ENCODE measurements at places on chromosomes 1 and 21. TPM values are rescaled to one million over a fixed set of nuclear protein-coding genes. Genes with fewer than 3 reads are reported as not detected.

- peak; percentile 71 for DNase-seq
Measured at GRCh38 chr1:12548973-12549459, 69.0 kb downstream of the DHRS3 start.

- peak; percentile 78 for DNase-seq
Measured at GRCh38 chr1:109509176-109510134, at the start of gene AMIGO1. Gene AMIGO1 (minus strand): TSS chr1:109509727. CDS start chr1:109508912, 815 bp downstream.

DNA sequence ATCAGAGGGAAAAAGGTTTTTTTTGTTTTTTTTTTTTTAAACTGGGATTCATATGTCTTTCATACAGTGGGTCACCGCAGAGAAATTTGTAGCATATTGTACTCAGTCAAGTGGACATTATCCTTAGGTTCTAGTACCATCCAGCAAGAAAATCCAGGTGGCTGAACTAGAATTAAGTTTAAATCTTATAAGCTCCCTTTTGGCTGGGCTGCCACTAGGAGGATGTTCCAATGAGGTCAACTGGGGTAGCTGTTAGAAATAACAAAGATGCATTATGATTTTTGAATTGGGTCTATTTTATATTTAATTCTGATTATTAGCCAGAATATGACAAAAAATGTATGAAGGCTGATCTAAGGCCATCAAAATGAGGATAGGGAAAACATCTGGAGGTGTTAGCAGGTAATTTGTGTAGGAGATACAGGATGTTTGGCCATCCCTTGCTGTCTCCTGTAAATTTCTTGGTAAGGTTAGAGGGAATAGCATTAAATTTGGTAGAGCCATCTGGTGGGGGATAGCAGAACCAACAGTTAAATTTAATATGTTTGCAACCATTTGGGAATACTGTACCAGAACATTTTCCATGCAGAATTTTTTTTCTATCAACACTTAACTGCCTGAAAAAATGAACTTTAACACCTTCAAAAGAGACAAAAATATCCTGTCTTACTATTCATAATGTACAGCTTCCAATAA is 568.5 kb upstream of the B3GALT2 start:
- no peak for DNase-seq

- DNase-seq: no peak
Measured at GRCh38 chr1:100422065-100422464, 69.8 kb downstream of the CDC14A start.

DNA sequence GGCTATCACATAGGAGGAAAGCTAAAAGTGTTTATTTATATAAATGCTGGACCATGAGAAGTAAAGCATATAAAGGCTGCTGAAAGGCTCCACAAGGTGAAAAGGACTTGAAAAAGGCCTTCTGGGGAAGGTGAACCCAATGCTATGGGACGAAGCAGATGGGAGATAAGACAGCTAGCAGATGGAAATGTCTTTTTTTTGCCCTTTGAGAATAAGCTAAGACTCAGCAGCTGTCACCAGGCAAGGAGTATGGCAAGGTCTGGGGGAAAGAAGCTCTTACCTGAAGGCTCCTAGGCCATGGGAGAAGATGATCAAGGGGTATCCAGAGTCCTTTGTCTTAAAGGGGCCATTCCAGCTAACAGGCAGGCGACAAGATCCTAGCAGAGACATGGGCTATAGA is 9.9 kb downstream of the PAFAH2 start:
- DNase-seq: no peak

GRCh38 chr1:231716879-231717278 is 90.3 kb downstream of the DISC1 start:
- DNase-seq: no peak

- DNase-seq: no peak
Measured at GRCh38 chr1:154198756-154199562, 7.1 kb upstream of the TPM3 start.

GRCh38 chr1:54270543-54270942 is 70.6 kb downstream of the MRPL37 start:
- no peak for DNase-seq

- DNase-seq: no peak
Measured at GRCh38 chr1:16720351-16721223, 19.7 kb upstream of the RNU1-4 start.

- DNase-seq: no peak
Measured at GRCh38 chr1:166365081-166365480, 198.3 kb upstream of the FAM78B start.

DNA sequence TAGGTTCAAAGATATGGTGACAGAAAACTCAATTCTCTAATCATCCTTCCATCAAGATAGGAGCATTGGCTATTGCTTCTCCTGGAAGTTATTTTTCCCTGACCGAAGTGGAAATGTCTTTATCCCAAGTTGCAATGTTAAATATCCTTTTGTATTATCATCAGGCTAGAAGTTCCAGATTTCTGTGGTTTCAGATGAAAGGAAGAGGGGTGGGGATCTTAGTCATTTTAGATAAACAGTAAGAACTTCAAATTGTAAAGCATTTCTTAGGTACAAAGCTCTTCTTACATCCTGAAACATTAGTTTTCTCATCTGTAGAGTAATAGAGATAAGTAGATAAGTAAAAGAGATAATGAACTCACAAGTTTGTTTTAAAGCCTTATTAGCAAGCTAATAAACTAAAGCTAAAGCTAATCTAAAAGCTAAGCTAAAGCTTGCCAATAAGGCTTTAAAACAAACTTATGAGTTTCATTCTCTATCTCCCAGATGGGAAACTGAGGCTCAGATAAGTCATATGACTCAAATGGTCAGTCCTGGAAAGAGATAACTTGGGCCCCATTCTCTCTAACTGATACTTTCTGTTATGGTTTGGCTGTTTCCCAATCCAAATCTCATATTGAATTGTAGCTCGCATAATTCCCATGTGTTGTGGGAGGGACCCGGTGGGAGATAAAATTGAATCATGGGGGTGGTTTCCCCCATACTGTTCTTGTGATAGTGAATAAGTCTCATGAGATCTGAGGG is 99.2 kb upstream of the KCNK2 start:
- no peak for DNase-seq

DNA sequence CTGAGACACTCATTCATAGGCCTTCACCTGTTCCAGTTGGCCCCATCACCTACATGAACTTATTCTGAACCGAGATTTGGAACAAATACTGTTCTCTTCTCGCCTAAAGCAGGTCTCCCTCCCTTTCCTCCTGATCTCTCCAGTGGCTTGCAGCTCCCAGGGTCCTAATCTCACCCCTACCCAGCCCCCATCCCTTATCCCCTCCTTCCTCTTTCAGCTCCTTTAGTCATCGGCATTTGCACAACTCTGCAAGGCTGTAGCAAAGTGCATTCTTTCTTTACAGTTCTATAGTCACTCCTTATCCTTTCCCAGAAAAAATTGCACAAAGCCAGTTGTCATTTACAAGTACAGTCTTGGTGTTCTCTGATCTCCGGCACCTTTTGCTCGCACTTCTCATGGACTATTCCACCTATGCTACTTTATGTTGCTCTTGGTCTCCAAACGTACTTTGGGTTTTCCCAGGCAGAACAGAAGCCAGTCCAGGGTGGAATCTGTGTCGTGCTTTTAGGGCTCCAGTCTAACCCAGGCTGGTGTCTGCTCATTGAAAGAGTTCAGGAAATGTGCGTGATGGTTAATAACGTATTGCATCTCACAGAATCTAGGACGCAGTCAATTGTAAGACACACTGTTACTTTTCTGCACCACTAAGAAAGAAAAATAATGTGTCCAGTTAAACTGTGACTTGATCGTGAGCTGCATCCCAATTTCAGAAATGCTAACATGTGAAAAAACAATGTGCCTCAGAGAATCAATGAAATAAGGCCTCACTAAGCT is 965 bp downstream of the ABCA4 start:
- DNase-seq: no peak

DNA sequence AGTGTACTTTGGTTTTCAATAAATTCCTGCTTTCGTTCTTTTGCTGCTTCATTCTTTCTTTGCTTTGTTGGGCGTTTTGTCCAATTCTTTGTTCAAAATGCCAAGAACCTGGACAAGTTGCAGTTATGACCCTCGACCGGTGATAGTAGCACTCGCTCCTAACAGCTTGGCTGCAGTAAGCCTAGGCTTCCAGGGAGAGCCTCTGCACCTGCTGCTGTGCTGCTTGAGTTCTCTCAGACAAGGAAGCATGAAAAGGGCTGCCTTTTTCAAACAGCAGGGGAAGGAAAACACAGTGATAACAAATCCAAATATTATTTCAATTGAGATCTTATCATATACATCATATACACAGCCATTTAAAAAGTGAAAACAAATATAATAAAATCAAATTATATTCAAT is 12.8 kb upstream of the RIPK4 start:
- DNase-seq: no peak

DNA sequence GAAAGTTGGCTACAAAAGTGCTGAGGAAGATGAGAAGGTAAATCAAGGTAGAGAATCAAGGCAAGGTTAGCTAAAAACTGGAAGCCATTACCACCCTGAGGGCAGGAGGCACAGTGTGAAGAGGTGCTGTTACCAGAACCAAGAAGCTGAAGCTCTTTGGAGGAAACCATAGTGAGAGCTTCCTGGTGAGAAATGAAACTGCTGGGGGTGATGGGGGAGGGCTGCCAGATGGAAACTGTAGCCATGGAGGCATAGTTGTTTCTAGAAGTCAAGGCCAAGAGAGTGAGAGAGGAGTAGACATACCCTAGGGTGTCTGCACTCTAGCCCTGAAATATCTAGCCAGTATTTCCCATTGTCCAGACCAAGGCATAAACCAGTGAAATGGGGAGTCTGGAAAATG is 28.7 kb downstream of the IFI44 start:
- no peak for DNase-seq

DNA sequence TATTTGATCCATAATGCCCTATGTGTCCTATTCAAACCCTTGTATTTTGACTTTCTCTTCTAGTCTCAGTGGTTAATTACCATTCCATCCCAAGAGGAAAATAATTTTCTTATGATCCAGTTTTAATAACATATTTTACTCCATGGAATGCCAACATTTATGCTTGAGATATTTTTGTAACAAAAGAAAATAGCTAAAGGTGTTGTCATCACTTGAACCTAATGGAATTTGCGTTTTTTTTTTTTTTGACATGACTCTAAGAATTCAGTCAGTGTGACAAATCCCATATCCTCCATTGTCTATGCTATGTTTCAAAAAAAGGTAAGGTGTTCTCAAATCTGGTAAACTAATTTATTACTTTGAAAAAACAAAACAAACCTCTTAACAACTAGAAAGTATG is 324.1 kb upstream of the ADAMTS5 start:
- no peak for DNase-seq

GRCh38 chr1:219041141-219041540 is 132.5 kb upstream of the LYPLAL1 start:
- no peak for DNase-seq

DNA sequence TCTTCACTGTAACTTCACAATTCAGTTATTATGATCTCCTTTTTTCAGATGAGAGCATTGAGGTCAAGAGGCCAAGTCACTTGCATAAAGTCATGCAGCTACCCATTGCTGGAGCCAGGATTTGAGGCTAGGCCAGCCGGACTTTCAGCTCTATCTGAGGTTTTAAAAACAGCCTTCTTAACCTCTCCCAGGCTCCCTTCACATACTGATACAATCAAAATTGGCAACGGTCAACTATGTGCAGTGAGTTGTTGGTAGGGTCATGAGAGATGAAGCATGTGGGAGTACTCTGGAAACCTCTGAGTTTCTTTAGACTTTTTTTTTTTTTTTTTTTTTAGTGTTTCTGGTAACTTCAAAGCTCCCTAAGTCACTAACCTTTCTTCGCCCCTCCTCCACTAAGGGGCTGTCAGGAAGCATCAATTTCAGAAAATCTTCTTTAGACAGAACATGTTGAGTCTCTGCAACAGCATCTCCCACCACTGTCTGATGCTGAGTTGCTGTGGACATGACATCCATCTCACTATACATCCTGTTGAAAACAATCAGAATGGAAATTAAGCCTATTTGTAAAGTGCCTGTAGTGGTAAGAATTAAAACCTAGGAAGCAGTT is 201.8 kb downstream of the SIPA1L2 start:
- DNase-seq: no peak

- DNase-seq: no peak
Measured at GRCh38 chr1:47697616-47698335, 259.9 kb downstream of the FOXD2 start.

GRCh38 chr1:246497331-246497915 is 9.7 kb downstream of the SMYD3 start:
- DNase-seq: no peak

Gene DCST2
- 0.59 TPM for total RNA-seq

Gene TTC39A
- total RNA-seq: 14.0 TPM

Gene C1QA
- 254 TPM for total RNA-seq

Gene OR2T11
- not detected for total RNA-seq

Gene UTS2
- not detected for total RNA-seq

Gene ARHGAP29
- 38.9 TPM for total RNA-seq

Gene ACTA1
- total RNA-seq: 1,063 TPM

Gene PALMD
- total RNA-seq: 104 TPM

Gene VWA5B1
- 0.06 TPM for total RNA-seq

Measured in left cardiac atrium (tissue), 4 donors.